CD4-positive, alpha-beta T cell (primary cell): ENCODE measurements at places on chromosomes 13 and 19.

DNA sequence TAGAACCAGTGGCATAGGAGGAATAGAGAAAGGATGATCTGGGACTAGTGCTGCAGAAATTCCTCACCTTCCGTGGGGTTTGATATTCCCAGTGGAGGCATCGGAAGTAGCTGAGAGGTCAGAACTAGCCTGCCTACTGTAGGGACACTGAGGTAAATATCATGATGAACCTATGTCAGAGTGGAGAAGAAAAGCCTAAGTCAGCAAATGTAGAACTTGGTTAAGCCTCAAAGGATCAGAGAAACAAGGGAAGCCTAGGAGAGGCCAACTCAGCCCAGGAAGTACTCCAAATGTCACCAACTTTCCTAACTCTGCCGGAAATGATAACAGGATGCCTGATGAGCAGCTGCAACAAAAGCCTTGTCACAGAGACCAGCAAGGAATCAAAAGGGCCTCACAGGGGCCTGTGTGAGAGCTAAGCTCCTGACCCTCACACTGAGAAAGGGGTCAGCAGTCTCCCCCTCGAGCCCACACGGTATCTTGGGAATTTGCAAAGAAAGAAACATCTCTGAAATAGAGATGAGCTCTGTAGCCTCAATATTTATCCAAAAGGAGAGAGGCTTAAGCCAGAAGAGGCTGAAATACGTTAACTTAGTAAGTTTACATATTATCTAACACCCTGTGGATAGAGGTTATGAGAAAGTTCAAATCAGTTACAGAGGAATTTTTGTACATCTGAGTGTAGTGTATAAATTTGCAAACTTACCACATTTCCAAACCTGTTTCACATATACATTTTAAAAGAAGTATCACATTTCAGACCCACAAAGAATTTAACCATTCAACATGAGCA lies 1064.3 kb downstream of the DIAPH3 start:
- DNase-seq, result no peak

DNA sequence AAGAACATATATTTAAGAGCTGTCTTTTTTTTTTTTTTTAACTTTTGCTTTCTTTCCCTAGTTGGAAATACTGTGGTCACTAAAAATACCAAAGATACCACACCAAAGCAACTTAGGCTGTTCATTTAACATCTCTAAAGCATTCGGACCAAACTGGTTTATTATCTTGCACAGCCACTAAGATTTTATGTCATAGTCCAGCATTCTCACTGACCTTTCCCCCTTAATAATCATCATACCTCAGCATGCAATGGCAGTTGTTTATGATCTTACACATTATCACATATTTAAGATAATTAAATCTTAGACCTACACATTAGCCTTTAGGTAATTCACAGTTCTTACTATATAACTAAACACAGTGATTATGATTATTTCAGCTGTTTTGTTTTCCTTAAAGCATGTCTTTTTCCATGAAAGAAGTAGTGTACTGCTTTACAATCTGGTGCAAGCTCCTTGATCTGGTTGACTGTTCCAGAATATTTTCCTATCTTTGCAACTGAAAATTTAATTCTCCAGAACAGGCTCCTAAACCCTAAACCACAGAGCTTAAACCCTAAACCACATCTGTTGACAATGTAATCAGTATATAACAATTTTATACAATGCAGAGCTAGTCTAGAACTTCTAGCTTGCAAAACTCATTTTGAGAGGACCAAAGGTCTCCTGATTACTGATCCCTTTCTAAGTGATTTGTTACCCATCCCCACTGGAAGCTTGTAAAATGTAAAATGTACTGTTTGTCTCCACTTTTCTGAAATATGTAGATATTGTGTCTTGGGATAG lies 74.2 kb downstream of the CDK8 start:
- no peak for DNase-seq

- DNase-seq, result no peak
These were observed 433.9 kb downstream of the GPC6 start for GRCh38 chr13:93660391-93661063.

- DNase-seq, result peak; percentile 11
These were observed 44.9 kb downstream of the ZNF611 start for GRCh38 chr19:52689843-52690368.

GRCh38 chr19:35248310-35249145 lies at the start of gene LSR:
Gene LSR, plus strand, starts transcription at chr19:35249002. Its CDS starts 21 bp downstream, at chr19:35249023.
- DNase-seq, result peak; percentile 81

- no peak for DNase-seq
These were observed 3.3 kb upstream of the CEACAM7 start for GRCh38 chr19:41691268-41691970.

DNA sequence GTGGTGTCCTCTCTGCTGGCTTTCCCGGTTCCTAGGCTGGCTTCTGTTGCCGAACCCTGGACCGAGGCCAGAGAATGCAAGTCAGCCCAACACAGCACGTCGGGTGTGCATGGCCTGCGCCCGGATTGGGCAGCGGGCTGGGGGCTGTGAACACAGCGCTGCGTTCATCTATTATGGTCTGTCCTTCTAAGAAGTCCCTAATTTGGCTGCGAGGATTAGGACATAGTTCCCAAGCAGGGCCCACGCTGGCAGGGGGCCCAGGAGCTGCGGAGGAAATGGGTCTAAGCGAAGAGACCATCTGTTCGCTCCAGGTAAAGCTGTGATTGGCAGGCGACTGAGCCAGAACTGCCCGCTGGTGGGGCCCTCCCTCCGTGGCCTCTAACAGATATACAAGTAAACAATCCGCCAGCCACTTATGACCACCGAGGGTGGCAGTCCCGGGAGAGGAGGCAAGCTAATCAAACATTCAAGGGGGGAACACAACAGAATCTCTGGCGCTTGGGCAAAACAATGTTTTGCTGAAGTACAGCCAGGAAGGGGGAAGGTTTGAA lies 6.0 kb downstream of the SYCE2 start:
- DNase-seq, result no peak

GRCh38 chr19:15112385-15112784 lies 5.2 kb downstream of the SYDE1 start:
- peak; percentile 43 for DNase-seq

DNA sequence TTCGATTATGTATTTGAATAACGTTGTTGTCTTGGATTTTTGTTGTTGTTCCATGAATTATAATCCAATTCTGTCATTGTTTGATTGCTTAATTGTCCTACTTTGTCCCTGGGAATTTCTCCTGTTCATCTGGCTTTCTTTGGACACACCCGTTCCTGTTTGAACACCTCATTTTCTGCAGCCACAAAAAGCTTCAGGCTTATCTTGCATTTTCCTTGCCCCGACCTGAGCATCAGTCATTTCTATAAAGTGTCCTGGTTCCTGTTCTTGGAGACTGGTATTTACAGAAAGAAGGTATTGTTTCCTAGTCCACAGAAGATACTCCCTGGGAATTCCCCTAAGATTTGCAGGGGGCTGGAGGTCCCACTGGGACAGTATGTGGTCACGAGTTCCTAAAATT lies 731.8 kb upstream of the ARGLU1 start:
- DNase-seq, result no peak

DNA sequence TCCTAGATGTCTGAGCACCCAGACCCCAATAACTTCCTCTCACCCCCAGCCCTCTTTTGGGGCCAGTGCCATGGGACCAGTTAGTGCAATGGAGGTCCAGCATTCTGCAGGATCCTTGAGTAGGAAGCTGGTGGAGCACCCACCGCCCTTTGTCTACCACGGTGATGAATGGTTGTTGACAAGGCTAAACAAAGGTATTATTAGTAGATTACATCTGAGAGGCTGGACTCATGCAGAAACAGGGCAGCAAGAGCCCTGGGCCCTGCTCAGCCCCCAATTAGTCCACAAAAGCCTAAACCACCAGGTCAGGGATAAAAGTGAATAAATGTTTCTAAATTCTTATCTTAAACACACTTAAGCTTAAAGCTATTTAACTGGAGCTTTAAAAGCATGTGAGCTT lies 196.5 kb upstream of the TSHZ3 start:
- DNase-seq, result no peak

- DNase-seq, result peak; percentile 68
These were observed 75.1 kb downstream of the GNG7 start for GRCh38 chr19:2627319-2627829.

DNA sequence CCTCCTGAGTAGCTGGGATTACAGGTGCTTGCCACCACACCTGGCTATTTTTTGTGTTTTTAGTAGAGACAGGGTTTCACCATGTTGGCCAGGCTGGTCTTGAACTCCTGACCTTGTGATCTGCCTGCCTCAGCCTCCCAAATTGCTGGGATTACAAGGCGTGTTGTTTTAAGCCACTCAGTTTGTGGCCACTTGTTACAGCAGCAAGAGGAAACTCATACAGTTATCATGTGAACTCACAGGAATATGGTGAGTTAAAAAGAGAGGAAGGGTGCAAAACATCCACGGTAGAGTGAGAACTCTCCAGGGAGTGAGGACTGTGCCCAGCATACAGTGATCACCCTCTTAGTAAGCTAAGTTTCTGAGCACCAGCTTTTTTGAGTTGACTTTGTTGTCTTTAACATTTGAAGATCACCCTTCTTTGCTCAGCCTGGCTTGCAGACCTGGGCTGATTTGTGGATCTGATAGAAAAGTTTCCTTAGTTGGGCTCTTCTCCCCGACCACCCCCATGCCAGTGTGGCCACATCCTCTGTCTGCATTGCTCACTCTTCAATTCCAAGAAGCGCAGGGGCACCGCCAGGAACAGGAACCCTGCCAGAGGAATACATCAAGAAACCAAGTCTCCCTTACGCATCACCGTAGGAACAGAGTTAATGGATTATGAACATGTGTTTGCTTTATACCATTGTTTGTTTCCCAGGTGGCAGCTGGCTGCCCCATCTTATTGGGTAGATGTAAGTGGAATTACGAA lies 16.0 kb downstream of the ALOX5AP start:
- no peak for DNase-seq

DNA sequence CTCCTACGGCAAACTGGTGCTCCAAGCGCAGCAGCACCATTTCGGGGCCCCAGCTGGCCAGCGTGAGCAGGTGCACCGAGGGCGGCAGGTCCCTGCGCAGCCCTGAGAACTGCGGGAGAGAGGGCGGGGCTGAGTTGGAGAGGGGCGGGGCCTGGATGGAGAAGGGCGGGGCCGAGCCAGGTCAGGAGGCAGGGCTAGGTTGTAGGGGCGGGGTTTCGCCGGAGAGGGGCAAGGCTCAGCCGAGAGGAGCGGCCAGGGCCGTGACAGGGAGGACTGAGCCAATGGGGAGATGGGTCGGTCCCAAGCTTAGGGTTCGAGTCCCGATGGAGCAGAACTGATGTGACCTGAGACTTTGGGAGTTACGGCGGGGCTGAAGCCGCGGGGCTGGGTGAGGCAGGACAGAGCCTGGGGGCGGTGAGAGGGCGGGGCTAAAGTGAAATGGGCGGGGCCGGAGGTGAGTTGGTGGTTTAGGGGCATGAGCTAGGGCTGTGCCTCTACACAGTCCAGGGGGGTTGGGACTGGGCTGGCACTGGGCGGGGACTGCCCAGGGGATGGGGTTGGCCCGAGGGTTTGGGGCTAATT lies 19.0 kb downstream of the MAN2B1 start:
- DNase-seq, result peak; percentile 23

- no peak for DNase-seq
These were observed 36.6 kb downstream of the ZSWIM4 start for GRCh38 chr19:13831537-13832467.

DNA sequence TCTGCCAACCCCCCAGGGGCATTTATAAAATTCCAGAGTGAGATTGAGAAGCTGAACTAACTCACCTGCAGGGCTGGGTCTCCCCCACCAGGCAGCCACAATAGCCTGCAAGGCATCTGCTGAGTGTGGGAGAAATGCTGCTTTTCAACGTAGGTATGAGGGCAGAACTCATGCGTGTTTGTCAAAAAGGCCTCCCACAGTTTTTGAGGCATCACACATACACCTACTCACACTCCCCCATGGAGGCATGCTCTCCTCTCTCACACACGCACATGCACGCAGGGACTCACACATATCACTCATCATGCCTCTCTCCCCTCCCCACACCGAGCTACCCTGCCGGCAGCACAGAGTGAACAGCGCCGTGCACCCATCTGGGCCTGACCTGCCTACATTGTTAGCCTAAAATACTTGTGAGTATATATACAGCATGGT lies 390.5 kb downstream of the FGF9 start:
- DNase-seq, result peak; percentile 80

- DNase-seq, result no peak
These were observed 13.3 kb downstream of the ZDHHC20 start for GRCh38 chr13:21445759-21446158.

GRCh38 chr19:18340990-18341868 lies 831 bp downstream of the PGPEP1 start:
- DNase-seq, result peak; percentile 68

- DNase-seq, result no peak
These were observed 10.3 kb downstream of the EHD2 start for GRCh38 chr19:47723581-47723940.

DNA sequence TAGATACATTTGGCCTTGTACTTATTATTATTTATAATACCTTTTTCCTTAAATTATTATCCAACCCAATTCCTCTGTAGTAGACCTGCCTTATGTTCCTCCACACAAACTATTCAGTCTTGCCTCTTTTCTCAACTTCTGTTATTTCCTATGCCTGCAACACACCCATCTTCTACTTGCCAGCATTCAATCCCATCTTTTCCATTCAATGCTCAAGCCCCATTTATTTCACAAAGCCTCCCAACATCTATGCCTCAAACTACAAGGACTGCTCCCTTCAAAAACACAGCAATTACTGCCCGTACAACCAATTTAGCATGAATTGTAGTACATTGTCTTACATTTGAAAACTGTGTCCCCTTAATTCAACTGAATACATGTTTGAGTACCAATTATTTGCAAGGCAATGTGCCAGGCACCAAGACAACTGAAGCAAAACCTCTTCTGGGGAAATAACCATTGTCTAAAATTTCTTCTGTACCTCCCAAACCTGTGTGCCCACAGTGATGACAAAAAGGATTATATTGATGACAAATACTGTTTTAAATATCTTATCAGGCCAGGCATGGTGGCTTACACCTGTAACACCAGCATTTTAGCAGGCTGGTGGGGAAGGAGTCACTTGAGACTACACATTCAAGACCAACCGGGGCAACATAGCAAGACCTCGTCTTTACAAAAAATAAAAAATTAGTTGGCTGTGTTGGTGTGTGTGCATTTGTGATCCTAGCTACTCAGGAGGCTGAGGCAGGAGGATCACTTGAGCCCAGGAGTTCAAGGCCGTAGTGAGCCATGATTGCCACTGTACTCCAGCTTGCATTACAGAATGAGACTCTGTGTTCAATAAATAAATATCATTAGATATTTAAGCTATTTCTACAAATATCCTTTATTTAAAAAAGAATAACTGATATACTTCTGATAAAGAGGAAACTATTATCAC lies 35.1 kb downstream of the ELF1 start:
- no peak for DNase-seq

- no peak for DNase-seq
These were observed 15.2 kb downstream of the EPN1 start for GRCh38 chr19:55690109-55690768.
